ENCODE measurements at places on chromosomes 6 and 20.

DNA sequence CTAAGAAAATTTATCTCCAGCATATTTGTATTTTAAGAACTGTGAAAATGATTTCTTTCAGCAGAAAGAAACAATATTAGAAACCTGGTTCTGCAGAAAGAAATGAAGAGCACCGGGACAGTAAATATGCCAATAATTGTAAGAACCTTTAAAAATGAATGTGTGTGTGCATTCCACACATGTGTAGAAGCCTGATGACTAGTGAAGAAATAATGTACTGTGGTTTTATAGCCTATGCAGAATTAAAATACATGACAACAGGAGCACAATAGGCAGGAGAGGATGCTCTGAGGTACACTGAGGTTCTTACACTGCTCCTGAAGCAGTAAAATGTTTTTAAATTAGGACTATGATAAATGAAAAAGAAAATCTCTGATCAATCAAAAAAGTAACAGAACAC, 48.9 kb downstream of the SNX14 start:
- no peak for DNase-seq

GRCh38 chr6:105095139-105095538, 84.7 kb downstream of the POPDC3 start:
- DNase-seq, result no peak

DNA sequence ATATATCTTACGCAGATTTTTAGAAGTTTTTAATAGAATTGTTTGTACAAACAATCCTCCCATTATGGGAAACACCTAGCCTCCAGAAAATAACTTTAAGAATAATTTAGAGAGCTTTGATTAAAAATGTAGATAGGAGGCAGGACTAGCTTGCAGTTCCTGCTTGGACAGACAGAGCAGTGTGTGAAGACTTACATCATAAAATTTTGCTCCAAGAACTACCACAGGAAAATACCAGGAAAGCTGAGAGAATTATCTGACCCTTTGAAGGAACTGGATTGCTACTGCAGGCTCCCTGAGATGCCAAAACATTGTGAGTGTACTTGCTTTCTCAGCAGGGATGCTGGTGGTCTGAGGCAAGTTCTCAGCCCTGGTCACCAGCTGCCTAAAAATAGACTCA, 64.2 kb downstream of the EYS start:
- DNase-seq, result no peak

DNA sequence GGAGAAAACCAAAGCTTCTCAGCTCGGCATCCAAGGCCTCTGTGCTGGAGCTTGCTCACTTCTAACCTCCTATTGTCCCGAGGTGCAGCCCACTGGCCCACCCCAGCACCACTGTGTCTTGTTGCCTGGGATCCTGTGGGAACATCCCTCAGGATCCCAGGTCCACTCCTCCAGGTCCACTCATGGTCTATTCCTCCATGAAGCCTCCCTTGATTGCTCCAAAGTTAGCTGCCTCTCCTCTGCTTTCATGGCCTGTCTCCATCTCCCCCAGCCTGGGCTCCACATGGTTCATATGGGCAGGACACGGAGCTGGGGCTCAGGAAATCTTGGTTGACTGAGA, 13.9 kb downstream of the SLA2 start:
- DNase-seq, result no peak

DNA sequence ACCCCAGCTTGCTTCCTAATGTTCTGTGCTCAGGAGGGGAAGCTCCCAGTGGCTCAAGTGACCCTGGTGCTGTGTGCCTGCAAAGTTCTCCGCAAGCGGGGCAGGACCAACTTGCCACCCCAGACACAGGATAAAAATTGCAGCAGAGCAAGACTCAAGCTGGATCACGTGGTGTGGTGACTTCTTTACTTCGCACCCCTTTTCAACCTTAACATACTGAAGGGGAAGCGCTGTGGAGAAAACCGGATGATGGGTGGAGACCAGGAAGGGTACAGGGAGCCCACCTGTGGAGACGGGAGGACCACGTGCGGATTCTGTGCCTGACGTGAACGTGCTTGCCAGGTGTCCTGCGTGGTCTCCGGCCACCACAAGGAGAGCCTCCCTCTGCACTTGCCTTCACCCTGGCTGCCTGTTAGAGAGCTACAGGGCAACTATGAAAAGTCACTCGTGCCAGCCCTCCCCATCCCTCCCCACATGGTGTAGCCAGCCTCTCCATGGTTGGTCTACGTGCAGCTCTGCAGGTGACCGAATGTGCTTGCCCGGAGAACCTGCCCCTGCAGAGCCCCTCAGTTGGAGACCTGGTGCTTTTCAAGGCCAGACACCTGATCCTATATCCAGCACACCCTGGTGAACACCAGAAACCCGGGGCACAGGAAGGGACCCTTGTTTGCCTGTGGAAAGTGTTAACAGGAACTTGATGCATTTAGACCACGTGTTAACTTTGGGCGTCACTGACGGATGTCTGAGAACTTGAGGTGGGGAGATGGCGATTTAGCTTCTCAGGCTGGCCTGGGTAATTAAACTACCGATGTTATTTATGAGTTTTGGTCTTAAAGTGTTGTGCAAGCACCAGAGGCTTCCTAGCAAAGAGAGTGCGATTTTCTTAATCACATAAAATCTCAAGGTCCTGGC, 23.9 kb upstream of the DACT2 start:
- DNase-seq, result no peak

- DNase-seq, result peak; percentile 90
Measured at GRCh38 chr6:90028066-90028778, 134.0 kb downstream of the GJA10 start.

- DNase-seq, result no peak
Measured at GRCh38 chr6:27237089-27237803, 10.3 kb upstream of the PRSS16 start.

GRCh38 chr6:156351346-156351966, 425.7 kb upstream of the ARID1B start:
- DNase-seq, result no peak

DNA sequence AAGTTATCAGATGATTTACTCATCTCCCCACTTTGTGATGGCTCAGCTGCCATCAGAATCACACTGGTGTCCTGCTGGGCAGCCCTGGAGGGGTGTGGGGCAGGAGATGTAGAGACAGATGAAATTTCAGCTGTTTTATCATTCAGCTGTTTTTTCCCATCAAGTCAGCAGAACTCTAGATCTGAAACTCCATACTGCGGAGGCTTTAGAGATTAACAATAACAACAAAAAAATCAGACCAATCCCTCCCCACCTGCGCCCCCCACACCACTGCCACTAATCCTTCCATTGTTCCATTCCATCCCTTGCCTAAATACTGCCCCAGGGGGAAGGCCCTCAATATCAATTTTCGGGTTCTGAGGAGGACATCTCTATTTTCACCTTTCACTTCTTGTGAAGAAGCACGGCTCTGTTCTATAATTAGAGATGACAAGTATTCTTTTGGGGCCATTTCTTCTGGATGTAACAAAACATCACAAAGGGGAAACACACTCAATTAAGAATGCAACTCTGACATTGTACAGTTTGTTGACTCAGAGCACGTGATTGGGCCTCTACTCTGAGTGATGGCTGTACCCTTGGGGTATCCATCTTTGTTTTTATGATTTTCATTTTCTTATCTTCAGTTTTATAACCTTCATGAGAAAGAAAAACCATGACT, 396.3 kb downstream of the ZFAND3 start:
- no peak for DNase-seq

- no peak for DNase-seq
Measured at GRCh38 chr6:44737829-44738528, 350.5 kb downstream of the CDC5L start.

DNA sequence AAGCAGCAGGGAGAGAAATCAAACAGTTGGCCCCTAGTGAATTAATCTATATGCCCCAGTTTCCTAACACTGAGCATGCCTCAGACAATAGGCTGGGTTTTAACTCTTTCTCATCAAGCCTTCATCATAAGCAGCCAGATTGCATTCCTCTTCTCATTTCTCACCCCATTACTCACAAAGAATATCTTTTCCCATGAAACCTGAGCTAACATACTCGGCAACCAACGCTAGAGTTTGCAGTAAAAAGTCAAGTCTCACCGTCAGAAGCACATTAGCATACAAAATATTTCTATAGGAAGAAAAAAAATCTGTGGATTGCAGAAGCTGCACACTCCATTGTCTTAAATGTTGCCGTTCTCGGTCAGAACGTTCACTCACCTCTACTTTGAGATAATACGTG, 429.9 kb upstream of the ARID1B start:
- DNase-seq, result no peak

All from NCI-H524 treated with DMSO at 0.1 percent for 48 hours (cell line).